ENCODE measurements at places on chromosomes 11 and 22.

GRCh38 chr11:73716153-73717056 is 44.5 kb downstream of the RAB6A start:
- DNase-seq: no peak

DNA sequence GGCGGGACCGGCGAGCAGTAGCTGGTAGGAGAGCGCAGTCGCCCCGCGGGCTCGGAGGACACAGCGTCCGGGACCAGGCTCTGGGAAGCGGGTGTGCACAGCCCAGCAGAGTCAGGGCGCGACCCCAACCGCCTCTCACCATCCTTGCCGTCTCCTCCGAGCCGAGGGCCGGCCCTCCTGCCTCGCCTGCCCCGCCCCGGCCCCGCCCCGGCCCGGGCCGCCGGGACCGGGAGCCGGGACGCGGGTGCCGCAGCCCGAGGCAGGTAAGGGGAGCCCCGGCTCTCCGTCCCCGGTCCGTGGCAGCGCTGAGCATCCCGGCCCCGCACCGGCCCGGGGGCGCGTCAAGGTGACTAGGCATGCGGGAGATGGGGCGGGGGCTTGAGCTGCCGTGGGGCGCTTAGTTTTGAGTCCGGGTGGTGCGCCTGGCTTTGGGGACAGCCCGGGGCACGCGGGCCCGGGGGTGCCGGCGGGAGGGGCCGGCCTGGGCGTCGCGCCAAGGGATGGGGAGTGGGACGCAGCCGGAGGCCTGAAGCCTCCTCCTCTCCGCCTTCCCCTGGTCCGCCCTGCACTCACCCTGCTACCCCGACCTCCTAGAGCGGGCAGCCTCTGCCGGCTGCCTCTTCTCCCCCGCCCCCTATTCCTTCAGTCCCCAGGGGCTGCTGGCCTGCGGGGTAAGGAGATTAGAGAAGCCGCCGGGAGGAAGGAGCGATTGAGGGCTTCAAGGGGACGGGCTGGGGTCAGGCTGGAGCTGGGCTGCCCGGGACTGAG is at the start of gene ABCG4:
TSS of gene ABCG4 (plus strand) at position 35 of the 768 bp plus-strand sequence. CDS start 914 bp downstream, outside the sequence.
- DNase-seq: peak; percentile 70

DNA sequence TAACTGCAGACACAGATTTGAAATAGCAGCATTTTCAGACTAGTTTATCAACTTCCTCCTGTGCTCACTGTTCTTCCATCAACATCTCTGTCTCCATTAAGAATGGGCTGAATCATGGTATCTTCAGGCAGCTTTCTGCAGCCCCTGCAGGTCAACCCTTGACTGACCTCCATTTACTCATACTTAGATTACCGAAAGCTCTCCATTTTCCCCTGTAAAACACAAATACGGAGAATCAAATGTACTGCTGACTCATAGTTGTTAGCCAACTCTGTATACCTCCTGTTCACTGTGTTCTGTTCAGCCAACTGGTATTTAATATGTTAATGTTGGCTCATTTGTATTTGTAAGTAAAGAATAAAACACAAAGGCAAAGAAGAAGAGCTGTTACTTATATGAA is 364.0 kb downstream of the CASP12 start:
- DNase-seq: peak; percentile 41

- no peak for DNase-seq
Measured at GRCh38 chr22:17774926-17775685, 837 bp upstream of the BID start.

DNA sequence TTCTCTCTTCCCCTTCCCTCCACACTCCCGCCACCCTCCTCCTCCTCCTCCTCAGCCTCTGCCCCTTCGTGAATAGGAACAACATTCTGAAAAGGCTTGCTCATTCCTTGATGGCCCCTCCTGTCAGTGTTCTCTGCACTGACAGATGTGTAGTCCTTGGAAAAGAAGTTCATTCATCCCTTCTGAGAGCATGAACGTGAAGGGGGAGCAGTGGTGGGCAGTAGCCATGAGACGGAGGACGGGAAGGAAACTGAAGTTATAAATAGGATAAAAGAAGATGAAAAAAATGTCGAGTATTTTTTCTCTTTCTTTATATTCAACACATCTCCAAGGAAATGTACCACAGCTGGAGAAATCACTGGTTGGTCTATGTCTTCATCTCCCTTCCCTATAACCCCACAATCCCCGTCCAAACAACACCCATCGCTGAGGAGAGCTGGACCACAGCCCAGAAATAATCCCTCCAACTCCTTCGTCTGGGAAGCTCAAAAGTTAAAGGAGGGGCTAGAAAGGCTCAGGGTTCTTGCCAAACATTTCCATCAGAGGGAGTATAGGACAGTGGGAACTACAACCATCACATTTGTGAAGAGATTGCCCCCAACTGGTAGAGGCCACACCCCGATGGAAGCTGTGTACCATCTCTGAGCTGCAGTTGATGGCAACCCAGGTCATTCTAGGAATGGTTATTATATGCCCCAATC is 33.5 kb downstream of the ETS1 start:
- no peak for DNase-seq

GRCh38 chr11:44198146-44198724 is 102.8 kb downstream of the EXT2 start:
- no peak for DNase-seq

- DNase-seq: no peak
Measured at GRCh38 chr22:17607891-17608521, 20.5 kb downstream of the ATP6V1E1 start.

DNA sequence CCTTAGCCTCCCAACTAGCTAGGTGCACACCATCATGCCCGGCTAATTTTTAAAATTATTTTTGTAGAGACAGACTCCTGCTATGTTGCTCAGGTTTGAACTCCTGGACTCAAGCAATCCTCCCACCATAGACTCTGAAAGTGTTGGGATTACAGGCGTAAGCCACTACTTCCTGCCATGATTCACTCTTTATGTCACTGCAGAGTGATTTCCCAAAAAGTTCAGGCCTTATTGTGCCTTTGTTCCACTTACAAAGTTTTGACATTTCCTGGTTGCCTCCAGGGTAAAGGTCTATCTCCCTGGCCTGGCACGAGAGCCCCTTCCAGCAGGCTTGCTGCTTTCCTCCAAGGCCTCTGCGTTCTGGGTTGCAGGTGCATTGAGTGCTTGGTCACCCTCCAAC is 44.6 kb upstream of the RIC3 start:
- DNase-seq: no peak

DNA sequence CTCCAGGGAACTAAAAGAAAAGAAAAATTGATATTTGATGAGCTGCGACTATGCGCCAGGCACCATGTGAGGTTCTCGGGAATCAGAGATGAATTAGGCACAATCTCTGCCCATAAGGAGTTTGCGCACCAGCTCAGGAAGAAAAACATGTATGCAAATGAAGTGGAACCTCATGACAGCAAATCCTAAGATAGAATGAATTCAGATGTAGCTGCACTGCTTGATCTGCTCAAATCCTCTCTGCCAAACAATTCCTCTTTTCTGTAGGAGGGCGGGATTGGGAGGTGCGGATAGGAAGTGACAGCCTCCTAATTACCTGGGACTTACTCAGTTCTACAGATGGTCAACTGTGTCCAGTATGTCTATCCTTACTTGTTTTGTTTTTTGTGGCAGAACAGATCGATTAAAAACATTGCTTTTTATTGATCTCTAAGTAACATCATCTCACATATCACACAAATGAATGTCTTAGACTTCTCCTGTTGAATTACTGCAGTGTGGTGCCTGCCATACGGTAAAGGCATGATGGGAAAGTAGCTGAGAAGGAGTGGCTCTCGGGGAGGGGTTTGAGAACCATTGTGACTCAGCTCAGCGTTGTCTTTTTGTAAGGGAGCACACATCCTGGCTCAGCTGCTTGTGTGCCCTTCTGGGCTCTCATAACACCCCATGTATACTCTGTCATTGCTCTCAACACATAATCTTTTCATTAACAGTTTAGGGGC is 13.9 kb downstream of the CRTAM start:
- DNase-seq: no peak

- no peak for DNase-seq
Measured at GRCh38 chr11:33827206-33827605, 52.9 kb upstream of the FBXO3 start.

DNA sequence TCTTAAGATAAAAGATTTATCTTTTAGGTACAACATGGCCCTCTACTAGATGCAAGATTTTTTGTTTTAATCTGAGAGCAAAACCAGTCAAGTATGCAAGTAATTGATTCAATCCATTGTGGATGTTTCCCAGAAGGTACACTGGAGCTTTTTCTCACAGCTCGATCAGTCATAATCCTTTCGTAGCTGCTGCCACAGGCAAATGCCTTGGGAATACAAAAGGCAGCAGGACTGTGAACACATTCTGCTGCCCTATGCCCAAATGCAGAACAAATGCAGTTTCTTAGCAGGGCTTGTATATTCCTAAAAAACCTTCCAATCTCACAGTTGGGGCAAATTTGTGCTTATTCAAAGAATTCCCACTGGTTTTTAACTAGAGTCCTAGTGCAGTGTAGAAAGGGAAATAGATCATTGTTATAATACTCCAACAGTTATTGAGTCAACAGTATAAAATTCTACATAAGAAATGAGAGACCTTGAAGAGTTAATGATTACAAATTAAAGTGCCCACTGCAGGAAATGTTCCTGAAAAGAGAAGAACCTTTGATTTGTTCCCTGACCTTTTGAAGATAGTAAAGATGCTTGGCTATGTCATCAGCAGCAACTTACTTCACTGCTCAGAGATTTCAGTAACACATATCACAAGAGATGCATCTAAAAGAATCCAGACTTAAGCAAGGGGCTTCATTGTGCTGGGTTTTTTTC is 14.1 kb downstream of the LPXN start:
- no peak for DNase-seq

- no peak for DNase-seq
Measured at GRCh38 chr11:12456651-12457579, 79.5 kb downstream of the PARVA start.

DNA sequence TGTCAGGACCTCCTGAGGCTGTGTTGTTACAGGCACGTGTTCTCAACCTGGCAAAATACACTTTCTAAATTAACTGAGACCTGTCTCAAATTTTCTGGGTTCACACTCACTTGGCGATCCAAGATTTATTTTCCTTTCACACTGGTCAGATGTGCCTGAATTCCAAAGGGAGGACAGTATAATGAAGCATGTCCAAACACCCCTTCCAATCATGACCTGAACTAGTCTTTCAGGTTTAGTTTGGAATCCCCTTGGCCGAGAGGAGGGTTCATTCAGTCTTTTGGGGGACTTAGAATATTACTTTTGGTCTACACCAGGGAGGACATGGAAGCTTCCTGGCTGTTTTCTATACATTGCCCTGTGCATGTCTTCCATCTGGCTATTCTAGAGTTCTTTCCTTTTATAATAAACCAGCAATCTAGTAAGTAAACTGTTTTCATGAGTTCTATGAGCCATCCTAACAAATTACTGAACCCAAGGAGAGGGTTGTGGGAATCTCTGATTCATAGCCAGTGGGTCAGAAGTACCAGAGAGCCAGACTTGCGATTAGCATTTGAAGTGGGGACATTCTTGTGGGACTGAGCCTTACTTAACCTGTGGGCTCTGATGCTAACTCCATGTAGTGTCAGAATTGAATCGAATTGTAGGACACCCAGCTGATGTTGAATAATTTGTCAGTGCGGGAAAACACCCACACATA is 14.8 kb upstream of the TMEM216 start:
- no peak for DNase-seq

DNA sequence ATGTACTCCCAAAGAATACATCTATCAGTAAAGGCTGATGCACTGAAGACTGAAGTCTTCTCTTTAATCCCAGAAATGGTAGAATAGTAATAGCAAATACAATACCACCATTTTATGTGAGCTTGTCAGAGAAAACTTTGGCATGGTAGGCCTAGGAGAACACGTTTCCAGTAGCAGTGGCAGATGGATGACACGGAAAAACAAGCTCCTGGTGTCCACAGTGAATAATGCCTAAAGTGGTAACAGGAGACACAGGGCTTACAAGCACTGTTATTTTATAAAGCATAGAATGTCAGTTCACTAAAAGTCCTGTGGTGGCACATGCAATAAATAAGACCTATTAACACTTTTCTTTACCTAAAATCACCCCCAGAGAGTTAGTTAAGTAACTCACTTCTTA is 277.6 kb downstream of the TTC28 start:
- DNase-seq: no peak

- DNase-seq: no peak
Measured at GRCh38 chr22:33657670-33658069, 262.6 kb downstream of the LARGE1 start.

- peak; percentile 61 for DNase-seq
Measured at GRCh38 chr11:34149786-34150185, 44.4 kb downstream of the NAT10 start.

GRCh38 chr11:128720522-128720985 is 26.7 kb downstream of the FLI1 start:
- peak; percentile 48 for DNase-seq

- no peak for DNase-seq
Measured at GRCh38 chr22:46750863-46751443, 11.5 kb upstream of the TBC1D22A start.

DNA sequence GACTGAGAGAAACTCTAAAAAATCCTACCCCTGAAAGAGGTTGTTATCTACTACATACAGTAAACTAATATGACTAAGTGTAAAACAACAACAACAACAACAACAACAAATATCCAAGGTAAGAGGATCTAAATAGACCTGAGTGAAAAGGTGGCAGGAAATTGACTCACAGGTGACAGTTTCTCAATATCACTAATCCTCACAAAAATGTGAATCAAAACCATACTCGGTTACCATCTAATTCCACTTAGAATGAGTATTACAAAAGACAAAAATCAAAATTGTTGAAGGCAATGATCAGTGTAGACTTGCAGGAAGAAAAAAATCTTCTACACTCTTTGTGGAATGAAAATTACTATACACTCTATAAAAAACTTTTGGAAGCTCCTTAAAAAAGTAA is 17.5 kb downstream of the RGL4 start:
- DNase-seq: no peak

- peak; percentile 77 for DNase-seq
Measured at GRCh38 chr11:45885921-45886721, 670 bp downstream of the MAPK8IP1 start.

DNA sequence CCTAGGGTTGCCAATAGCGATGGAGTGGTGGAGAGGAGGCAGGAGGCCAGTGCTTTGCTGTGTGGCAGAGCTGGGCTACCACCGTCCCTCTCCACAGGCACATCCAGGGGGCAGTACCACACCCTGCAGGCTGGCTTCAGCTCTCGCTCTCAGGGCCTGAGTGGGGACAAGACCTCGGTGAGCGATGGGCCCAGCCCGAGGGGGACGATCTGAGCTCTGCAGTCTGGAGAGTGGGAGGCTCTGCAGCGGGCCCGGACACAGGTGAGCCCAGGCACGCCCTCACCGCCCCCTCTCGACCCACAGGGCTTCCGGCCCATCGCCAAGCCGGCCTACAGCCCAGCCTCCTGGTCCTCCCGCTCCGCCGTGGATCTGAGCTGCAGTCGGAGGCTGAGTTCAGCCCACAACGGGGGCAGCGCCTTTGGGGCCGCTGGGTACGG is 2.5 kb downstream of the PKP3 start:
- DNase-seq: peak; percentile 52

GRCh38 chr11:16167706-16168487 is 188.4 kb downstream of the SOX6 start:
- no peak for DNase-seq
